ENCODE measurements at places on chromosomes 12 and 14.

- DNase-seq, result peak; percentile 79
Measured at GRCh38 chr14:102516531-102517391, 7.2 kb upstream of the ANKRD9 start.

GRCh38 chr14:31492759-31493498, 5.1 kb upstream of the GPR33 start:
- no peak for DNase-seq

- no peak for DNase-seq
Measured at GRCh38 chr12:108394196-108394595, 55.1 kb upstream of the CMKLR1 start.

GRCh38 chr12:116528065-116528464, 31.1 kb upstream of the MAP1LC3B2 start:
- no peak for DNase-seq

DNA sequence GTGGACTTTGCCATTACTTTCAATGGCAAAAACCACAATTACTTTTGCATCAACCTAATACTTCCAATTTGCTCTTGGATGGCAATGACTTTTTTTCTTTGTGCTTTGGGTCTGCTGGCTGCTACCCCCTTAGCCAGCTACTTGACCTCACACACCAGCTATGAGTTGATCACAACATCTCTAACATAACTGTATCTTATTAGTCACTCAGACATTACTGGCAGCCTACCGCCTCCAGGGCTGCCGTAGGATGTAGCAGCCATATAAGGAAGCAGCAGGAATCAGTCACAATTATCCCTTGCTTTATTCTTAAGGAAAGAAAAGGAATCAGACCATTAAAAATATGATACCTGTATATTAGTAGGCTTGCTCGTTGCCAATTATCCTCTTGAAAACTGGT, 260.5 kb downstream of the ADAMTS20 start:
- no peak for DNase-seq

GRCh38 chr14:53596853-53597525, 359.6 kb downstream of the BMP4 start:
- no peak for DNase-seq

GRCh38 chr14:100065942-100066574, 836 bp downstream of the EVL start:
- peak; percentile 88 for DNase-seq

DNA sequence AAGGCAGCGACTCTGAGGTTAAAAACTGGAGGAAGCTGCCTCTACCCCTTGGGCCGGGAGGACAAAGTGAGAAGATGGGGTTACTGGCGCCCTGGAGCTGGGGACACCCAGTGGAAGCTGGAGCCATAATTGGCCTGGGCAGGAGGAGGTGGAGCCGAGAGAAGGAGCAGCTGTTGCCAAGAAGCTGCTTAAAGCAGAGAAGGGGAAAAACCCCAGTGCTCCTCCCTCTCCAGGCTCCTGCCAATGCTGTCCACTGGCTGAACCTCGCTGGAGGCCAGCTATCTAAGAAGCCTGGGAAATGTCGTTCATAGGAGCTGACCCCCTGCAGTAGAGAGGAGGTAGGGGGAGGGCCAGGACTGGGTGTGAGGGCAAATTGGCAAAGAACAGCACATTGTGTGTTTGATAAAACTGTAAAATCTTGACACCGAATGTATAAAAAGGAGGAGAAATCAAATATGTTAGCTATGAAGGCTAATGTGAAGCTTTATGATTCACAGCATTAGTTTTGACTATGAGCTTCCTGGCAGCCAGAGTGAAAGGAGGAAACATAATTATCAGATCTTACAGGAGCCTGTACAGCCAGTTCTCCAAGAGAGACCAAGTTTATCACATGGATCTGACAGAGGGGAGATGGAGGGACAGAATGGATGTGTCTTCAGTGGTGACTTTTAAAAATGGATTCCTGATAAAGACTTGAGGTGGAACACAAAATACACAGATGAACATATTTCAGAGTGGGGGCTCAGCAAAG, 9.5 kb downstream of the HHIPL1 start:
- no peak for DNase-seq

DNA sequence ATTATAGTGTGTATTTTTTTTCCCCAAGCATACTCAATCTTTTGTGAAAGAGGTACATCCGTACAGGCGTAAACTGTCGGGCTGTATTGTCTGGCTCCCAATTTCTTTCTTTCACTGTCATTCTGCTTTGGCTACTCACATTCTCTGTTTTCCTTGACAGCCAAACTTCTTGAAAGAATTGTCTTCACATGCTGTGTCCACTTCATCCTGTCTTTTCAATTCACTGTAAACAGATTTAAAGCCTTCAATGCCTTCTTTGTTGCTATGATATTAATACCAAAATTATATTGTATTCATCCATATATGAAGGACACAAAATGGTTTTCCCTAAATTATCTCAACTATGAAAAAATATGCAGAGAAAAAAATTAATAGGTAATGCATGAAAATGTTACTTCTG, 6.0 kb upstream of the ATP23 start:
- DNase-seq, result no peak

DNA sequence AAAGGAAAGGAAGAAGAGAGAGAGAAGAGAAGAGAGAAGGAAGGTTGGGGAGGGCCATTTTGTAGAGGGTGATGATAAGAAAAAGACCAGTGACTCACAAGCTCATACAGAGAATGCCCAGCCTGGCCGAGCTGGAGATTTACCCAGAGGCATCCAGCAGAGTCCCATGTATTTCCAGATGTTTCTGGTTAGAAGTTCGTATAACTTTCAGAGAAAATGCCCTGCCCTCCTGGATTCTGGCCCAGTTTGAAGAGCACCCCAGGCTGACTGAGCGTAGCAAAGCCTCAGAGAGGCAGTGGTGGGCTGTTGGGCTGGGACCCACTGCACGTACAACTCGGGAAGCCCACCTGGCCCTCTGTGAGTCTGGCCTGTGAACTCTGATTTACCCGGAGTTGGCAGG, 221.8 kb downstream of the SLC41A2 start:
- DNase-seq, result no peak

DNA sequence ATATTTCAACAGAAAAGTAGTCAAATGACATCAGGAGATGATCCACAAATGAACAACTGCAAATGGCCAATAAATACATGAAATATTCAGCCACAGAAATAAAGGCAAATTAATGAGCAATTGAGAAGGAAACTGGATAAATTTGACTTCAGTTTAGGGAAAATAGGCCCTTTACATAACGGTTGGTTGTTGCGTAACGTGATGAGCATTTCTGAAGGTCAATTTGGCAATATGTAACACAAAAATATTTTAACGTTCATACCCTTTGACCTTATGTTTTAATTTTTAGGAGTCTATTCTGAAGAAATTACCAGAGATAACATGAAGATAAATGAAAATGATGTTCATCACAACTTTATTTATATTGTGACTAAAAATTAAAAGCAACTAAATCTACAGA, 14.7 kb upstream of the MSRB3 start:
- DNase-seq, result no peak

DNA sequence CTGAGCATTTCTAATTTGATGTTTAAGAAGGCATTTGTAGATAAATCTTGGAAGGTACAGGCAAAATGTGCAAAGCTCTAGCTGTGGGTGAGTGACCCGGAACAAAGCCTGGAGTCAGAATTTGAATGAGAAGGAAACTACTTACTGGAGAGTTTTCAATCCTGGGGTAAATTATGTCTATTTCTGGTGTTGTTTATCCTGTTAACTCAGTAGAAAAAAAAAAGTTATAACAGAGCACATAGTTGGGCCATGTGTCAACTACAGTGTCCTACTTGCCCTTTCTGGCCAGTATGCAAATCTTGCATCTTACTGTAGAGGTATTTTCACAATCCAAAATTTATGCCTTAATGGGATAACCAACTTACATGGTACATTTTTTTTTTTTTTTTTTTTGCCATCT, 182.3 kb downstream of the SYNE2 start:
- no peak for DNase-seq

- DNase-seq, result no peak
Measured at GRCh38 chr12:32478166-32478565, 78.8 kb downstream of the FGD4 start.
